ENCODE measurements at places on chromosomes 4 and X.

GRCh38 chr4:17932041-17932440 is 89.5 kb downstream of the LCORL start:
- DNase-seq = no peak

GRCh38 chr4:183532821-183533220 is 28.0 kb downstream of the ING2 start:
- DNase-seq = peak; percentile 15

GRCh38 chr4:82789025-82789776 is 9.4 kb downstream of the SCD5 start:
- DNase-seq = no peak

- DNase-seq = no peak
These were observed 3.4 kb downstream of the GPKOW start for GRCh38 chrX:49120091-49120490.

DNA sequence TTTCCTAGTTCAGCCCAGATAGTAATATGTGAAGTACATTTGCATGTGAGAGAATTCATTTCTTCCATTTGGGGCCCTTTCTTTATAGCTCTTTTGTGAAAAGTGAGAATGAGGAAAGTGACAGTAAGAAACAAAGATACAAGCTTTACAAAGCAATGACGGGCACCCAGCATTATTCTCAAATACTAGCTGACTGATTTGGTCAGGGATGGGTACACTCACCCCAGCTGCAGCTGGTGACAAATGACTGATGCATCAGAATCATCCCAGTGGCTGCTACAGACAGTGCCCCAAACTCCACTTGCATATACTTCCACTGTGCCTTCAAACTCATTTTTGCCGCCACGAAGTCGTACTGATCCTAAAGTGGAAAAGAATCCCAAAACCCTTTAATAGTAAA is 14.8 kb downstream of the PRSS12 start:
- no peak for DNase-seq

DNA sequence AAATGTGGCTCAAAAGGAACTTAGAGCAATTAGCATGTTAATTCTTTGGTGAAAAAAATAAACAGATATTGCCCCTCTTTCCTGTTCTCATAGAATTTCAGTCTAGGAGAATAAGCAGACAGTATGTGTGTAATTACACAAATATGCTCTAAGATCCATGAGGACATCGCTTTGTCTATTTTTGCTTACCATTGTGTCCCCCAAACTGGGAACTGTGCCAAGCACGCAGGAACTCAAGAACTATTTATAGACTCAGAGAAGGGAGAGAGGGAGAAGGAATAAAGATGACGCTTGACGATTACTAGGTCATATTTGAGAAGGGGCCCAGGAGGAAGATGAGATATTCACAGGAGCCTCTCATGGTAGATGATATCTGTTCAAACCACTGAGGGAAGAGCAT is 692.6 kb downstream of the RAB28 start:
- no peak for DNase-seq

Data from eye (tissue), 1 donor.